ENCODE measurements at places on chromosomes 4 and X.

DNA sequence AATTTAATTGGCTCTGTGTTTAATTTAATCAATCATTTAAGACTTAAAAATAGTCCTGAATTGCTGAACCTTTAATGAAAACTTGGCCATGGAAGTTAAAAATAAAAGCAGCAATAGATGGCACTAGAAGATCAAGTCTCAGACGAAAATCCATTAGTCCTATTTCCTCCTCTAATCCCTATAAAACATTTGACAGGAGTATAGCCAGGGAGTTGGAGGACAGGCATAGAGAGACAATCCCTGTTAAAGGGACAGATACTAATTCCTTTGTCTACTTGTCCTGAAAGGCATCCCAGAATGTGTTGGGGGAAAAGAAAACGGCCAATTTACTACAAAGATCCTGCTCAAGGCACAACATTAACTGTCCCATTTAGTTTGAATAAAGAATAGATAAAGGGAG is 276.3 kb upstream of the TACR3 start:
- no peaks in the 10 kb centered on the region for H3K4me1 ChIP-seq
- no peaks in the 10 kb centered on the region for H3K36me3 ChIP-seq
- H3K27ac ChIP-seq: no peak overlapping the region
- H3K27me3 ChIP-seq: no peaks in the 10 kb centered on the region
- DNase-seq: no peak

DNA sequence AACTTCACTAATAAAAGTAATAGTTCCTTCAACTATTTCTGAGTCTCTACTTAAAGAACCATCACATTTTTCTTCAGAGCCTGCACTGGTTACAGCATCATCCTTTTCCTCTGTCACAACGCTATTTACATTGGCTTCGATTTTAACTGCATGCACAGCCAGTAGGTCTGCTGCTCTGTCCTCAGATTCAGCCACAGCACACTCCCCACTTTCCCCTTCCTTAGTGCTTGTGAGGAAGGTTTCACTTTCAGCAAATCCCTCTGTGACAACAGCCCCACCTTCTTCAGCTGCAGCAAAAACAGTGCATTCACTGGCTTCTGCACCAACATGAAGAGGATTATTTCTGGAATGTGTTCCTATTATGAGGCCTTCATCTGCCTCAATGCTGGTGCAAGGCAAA is 25.7 kb downstream of the BOD1L1 start:
- DNase-seq: no peak
- H3K27me3 ChIP-seq: no peaks in the 10 kb centered on the region
- H3K27ac ChIP-seq: no peak overlapping the region
- peaks cover 37% of the 10 kb centered on the region for H3K36me3 ChIP-seq
- no peak overlapping the region for H3K4me3 ChIP-seq
- no peaks in the 10 kb centered on the region for H3K4me1 ChIP-seq

GRCh38 chr4:90146306-90146705 is 19.1 kb downstream of the CCSER1 start:
- no peak overlapping the region for H3K27ac ChIP-seq
- H3K4me1 ChIP-seq: no peaks in the 10 kb centered on the region
- H3K4me3 ChIP-seq: no peak overlapping the region
- no peaks in the 10 kb centered on the region for H3K36me3 ChIP-seq
- no peaks in the 10 kb centered on the region for H3K27me3 ChIP-seq
- DNase-seq: no peak

GRCh38 chr4:121143131-121143530 is 21.0 kb downstream of the TNIP3 start:
- H3K4me1 ChIP-seq: no peaks in the 10 kb centered on the region
- no peak overlapping the region for H3K4me3 ChIP-seq
- no peak overlapping the region for H3K27ac ChIP-seq
- no peak for DNase-seq

GRCh38 chrX:153801669-153802068 is 7.2 kb downstream of the SSR4 start:
- H3K27ac ChIP-seq: no peak overlapping the region
- no peak for DNase-seq
- no peaks in the 10 kb centered on the region for H3K36me3 ChIP-seq
- H3K27me3 ChIP-seq: no peaks in the 10 kb centered on the region
- H3K4me1 ChIP-seq: no peaks in the 10 kb centered on the region
- H3K4me3 ChIP-seq: no peak overlapping the region

GRCh38 chrX:104668550-104668949 is 102.6 kb downstream of the IL1RAPL2 start:
- no peak overlapping the region for H3K27ac ChIP-seq
- no peak overlapping the region for H3K4me3 ChIP-seq
- no peak for DNase-seq
- no peaks in the 10 kb centered on the region for H3K36me3 ChIP-seq
- no peaks in the 10 kb centered on the region for H3K4me1 ChIP-seq

DNA sequence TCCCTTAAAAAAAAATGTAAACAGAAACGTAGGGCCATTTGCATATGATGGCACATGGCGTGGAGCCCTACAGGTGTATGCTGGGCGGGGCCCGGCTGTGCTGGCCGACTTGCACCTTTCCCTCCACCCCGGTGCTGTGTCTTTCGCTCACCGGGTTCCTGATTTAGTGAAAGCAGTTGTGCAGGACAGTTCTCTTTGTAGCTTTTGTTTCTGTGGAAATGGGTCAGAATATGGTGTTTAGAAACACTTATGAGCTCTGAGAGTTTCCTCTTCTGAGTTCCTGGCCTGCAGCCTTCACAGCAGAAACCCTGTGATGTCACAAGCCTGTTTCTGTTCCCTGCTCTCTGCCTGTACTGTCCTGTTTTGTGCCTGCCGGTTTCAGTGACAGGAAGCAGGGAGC is 22.5 kb upstream of the MSANTD1 start:
- peak overlapping the region; percentile 10 for H3K27ac ChIP-seq
- peaks cover 8% of the 10 kb centered on the region for H3K36me3 ChIP-seq
- no peaks in the 10 kb centered on the region for H3K27me3 ChIP-seq
- DNase-seq: no peak
- no peak overlapping the region for H3K4me3 ChIP-seq

GRCh38 chrX:43595931-43596330 is 60.2 kb upstream of the MAOA start:
- H3K36me3 ChIP-seq: no peaks in the 10 kb centered on the region
- DNase-seq: no peak
- H3K4me3 ChIP-seq: no peak overlapping the region
- no peaks in the 10 kb centered on the region for H3K27me3 ChIP-seq
- H3K4me1 ChIP-seq: no peaks in the 10 kb centered on the region

DNA sequence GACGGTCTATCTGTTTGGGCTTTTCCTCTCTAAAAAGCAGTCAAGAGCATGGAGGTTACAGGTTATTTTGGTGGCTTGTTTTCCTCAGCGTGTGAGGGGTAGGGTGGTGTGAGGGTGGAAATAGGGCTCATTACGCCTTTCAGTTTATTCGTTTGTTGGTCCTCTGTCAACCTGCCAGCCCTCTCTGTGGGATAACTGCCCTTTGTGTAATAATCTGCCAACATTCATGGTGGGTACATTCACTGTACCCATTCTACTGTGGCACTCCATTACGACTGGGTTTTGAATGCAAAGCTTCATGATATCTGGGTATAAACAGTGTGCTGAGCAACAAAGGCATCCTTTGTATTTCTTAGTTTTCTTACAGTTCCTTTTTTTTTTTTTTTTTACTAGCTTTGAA is 136.4 kb downstream of the ADGRL3 start:
- no peak overlapping the region for H3K27ac ChIP-seq
- H3K27me3 ChIP-seq: no peaks in the 10 kb centered on the region
- no peaks in the 10 kb centered on the region for H3K4me1 ChIP-seq
- DNase-seq: no peak
- H3K36me3 ChIP-seq: no peaks in the 10 kb centered on the region
- H3K4me3 ChIP-seq: no peak overlapping the region

DNA sequence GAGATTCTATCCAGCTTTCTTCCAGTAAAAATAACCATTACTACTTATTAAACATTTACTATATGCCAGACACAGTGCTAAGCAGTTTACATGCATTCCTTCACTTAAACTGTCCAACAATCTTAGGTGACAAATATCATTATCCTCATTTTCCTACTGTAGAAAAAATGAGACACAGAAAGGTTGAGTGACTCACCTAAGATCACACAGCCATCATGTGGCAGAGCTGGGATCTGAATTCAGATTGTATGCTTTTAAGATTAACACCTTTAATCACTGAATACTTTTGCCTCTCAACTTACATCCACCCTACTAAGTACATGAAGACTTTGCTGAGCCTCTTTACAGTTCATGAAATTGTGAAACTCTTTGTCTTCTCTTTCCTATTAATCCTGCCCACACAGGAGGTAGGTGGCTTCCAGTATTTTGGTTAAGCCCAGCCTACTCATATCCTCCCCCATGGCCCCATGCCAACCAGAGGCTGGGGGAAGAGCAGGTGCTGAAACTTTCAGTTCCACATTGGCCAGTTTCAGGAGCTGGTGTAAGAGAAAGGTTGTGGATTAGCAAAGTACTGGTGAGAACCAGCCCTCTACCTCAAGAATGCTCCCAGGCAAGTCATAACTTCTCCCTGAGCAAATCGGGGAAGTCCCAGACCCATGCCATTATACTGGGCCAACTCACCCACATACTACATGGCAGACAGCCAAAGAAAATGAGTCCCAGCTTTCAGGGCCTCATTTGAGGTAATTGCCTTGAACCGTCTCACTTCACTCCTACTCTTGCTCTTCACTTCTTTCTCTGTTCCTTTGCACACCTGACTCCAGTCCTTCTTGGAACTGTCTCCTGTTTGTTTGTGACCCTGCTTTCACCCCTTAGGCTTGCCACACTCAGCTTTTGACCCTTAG is 211.1 kb downstream of the GUCY2F start:
- no peak for DNase-seq
- H3K4me3 ChIP-seq: no peak overlapping the region
- H3K27me3 ChIP-seq: no peaks in the 10 kb centered on the region
- no peak overlapping the region for H3K27ac ChIP-seq

GRCh38 chr4:113483131-113483530 is 278.4 kb downstream of the CAMK2D start:
- no peaks in the 10 kb centered on the region for H3K27me3 ChIP-seq
- no peak overlapping the region for H3K4me3 ChIP-seq
- no peak for DNase-seq
- no peaks in the 10 kb centered on the region for H3K4me1 ChIP-seq
- H3K36me3 ChIP-seq: no peaks in the 10 kb centered on the region
- H3K27ac ChIP-seq: no peak overlapping the region

GRCh38 chrX:10050481-10050880 is 83.3 kb downstream of the CLDN34 start:
- DNase-seq: no peak
- no peak overlapping the region for H3K4me3 ChIP-seq
- H3K27me3 ChIP-seq: no peaks in the 10 kb centered on the region
- H3K4me1 ChIP-seq: no peaks in the 10 kb centered on the region
- no peaks in the 10 kb centered on the region for H3K36me3 ChIP-seq
